ENCODE measurements at places on chromosomes 1 and 21.

GRCh38 chr1:966704-967300, 520 bp downstream of the PLEKHN1 start:
- DNase-seq = no peak

GRCh38 chr1:207933205-207933800, 22.4 kb upstream of the CD34 start:
- DNase-seq = no peak

- no peak for DNase-seq
Measured at GRCh38 chr1:42003433-42003832, 84.7 kb upstream of the HIVEP3 start.

GRCh38 chr1:107172450-107173170, 31.8 kb downstream of the NTNG1 start:
- no peak for DNase-seq

GRCh38 chr1:209457401-209458125, 126.0 kb upstream of the CAMK1G start:
- DNase-seq = no peak

DNA sequence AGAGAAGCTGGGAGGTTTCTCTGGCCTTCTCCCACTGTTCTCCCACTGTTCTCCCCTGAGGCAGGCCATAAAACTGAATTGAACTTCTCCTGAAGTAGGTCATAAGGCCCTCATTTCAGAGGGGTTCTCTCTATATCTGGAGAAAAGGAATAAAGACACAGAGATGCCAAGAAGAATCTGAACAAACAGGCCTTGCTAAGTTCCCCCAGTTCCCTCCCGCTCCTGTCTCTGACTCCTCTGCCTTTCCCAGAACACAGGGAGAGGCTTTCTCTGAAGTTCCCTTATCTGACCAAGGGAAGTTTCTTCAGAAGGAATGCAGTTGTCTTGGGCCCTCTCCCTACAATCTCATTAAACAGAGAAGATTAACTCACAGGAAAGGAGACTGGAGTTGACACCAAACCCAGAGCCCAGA, 83.4 kb downstream of the SLC16A1 start:
- DNase-seq = no peak

GRCh38 chr1:56156971-56157876, 422.1 kb downstream of the PLPP3 start:
- DNase-seq = peak; percentile 53

DNA sequence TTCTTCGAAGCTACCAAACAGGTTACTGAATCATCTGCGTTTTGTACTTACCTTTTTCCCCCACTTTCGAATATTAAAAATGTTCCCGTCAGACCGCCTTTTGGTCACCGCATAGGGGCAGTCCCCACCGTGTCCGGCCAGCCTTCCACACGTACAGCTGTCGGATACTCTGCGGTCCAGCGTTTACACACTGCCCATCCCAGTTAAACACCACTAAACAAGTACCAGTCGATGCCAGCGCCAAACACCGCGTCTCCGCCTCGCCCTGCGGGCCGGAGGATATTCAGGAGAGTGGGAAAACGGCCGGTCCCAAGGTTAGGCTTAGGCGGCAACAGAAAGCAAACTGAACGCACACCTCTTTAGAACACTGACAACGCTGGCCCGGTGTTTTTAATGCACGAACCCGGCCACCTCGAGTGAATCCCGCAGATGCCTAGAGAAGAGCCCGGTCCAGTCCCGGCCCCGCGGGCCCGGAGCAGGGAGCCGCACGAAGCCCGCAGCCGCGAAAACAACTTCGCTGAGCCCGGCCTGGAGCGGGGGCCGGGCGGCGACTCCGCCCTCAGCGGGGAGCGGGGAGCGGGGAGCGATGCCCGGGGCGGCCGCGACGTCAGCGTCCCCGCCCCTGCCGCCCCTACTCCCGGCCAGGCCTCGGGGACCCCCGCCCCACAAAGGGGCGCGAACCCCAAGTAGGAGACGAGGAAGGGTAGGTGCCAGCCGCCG, 730 bp upstream of the PHF13 start:
- no peak for DNase-seq

DNA sequence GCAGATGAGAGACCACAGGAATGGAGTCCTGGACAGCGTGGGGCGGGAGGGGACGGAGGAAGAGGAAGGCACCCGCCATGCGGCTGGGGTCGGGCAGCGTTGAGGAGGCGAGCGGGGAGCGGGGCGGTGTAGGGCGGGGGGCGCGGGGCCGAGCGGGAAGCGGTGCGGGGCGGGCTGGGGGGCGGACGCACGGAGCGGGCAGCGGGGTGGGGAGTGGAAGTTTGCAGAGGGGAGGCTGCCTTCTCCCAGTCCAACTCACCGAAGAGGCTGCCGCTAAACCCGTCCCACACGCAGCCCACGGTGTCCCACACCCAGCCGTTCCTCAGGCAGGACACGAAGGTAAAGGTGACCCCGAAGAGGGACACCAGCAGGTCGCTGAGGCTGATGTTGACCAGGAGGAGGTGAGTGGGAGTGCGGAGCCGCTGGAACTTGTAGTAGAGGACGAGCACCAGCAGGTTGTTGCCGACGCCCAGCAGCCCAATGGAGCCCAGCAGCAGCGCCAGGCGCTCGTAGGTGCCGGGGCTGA, 483 bp downstream of the CHML start:
- peak; percentile 65 for DNase-seq

DNA sequence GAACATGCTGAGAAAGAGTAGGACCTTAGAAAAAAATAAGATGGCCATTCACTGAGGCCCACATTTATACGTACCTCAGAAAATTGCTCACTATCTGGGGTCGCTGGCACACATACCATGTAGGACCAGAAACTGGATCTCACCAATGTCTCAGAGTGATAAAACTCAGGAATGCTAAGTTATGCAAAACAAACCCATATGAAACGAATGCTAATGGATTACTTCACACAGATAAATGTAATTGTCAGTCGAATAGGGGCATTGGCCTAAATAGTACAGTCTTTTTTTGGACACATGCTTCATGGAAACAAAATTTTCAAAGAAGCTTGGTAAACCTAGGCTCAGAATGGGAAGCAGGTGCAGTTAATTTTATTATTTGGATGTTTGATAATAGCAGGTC, 32.6 kb upstream of the RGS2 start:
- DNase-seq = no peak

- DNase-seq = no peak
Measured at GRCh38 chr1:41259221-41259620, 17.1 kb upstream of the SCMH1 start.

GRCh38 chr1:172699695-172700227, 40.9 kb downstream of the FASLG start:
- DNase-seq = no peak

- DNase-seq = peak; percentile 48
Measured at GRCh38 chr1:34500451-34500850, 254.4 kb upstream of the GJB5 start.

GRCh38 chr1:165562571-165562970, 18.8 kb downstream of the LRRC52 start:
- no peak for DNase-seq

- no peak for DNase-seq
Measured at GRCh38 chr1:27862004-27862403, 10.3 kb upstream of the THEMIS2 start.

DNA sequence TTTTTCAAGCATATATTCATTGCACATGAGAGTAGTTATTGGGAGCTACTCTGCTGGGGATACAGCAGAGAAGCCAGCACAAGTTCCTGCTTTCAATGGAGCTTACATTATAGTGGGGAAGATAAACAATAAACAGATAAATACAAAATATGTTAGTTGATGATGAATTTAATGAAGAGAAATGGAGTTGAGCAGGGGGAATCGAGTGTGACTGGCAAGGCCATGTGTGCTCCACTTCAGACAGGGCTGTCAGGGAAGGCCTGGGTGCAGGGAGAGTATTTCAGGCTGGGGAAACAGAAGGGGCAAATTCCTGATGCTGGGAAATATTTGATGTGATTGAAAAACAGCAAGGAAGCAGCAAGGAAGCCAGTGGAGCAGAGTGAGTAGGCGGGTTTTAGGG, 21.2 kb upstream of the BRDT start:
- no peak for DNase-seq

DNA sequence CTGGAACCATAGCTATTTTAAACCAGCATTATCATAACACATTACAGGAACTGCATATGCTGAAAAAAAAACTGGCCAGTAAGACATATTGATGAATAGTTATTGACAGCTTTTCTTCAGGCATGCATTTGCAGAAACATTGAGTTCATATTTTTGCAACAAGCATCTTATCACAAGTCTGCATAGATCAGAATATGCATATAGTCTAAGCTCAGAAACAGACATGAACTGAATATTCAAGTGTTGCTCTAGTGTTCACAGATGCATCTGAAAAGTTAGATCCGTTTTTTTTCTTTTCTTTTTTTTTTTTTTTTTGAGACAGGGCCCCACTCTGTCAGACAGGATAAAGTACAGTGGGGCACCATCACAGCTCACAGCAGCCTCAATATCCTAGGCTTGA, 22.8 kb downstream of the PRMT6 start:
- DNase-seq = no peak

DNA sequence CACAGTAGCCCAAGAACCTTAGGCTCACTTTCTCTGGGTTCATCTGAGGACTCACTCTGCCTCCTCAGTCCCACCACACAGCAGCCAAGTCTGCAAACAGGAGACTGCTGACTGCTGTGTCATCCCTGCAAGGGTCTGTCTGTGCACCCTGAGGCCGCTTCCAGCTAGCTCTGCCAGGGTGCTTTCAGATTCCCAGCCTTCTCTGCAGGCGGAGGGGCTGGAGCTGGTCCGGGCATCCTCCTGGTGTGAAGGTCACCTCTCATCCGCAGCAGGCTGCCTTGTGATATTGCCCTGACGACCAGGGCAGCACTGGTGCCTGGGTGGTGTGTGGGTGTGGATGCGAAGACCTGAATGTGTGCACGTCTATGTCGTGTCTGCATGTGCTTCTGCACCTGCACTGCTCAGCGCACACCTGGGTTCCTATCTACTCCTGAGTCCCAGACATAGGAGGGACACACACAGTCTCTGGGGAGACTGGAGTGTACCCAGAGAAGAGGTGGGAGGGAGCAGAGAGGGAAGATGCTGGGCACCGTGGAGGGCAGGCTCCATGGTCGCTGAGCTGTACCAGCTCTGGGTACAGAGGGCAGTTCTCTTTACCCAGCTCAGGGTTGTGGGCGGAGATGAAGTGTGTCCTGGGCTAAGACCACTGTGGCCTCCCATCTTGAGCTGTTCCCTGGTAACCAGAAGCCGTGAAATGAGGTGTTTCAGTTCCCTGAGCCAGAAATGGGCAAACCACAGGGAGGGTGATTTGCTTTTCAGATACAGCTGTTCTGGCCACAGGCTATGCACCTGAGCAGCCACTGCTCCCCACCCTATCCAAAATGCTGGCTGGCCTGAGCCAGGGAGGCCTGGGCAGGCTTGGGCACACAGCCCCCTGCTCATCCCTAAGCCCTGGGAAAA, 160.9 kb upstream of the CSF3R start:
- no peak for DNase-seq

DNA sequence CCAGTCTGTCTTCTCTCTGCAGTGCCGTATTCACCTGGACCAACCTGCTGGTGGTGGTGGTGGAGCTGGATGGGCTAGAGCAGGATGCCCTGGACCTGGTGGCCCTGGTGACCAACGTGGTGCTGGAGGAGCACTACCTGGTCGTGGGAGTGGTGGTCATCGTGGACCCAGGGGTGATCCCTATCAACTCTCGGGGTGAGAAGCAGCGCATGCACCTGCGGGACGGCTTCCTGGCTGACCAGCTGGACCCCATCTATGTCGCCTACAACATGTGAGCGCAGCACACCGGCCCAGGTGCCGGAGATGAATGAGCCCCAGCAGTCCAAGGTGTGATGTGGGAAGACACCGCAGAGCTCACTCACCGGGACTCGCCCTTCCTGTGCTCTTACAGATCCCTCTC, 37.5 kb downstream of the S100B start:
- DNase-seq = no peak

All from right hindlimb (tissue), 1 donor.